Natural killer cell (primary cell): ENCODE measurements at places on chromosomes 3 and 15. TPM values are rescaled to one million over a fixed set of nuclear protein-coding genes. Genes with fewer than 3 reads are reported as not detected.

DNA sequence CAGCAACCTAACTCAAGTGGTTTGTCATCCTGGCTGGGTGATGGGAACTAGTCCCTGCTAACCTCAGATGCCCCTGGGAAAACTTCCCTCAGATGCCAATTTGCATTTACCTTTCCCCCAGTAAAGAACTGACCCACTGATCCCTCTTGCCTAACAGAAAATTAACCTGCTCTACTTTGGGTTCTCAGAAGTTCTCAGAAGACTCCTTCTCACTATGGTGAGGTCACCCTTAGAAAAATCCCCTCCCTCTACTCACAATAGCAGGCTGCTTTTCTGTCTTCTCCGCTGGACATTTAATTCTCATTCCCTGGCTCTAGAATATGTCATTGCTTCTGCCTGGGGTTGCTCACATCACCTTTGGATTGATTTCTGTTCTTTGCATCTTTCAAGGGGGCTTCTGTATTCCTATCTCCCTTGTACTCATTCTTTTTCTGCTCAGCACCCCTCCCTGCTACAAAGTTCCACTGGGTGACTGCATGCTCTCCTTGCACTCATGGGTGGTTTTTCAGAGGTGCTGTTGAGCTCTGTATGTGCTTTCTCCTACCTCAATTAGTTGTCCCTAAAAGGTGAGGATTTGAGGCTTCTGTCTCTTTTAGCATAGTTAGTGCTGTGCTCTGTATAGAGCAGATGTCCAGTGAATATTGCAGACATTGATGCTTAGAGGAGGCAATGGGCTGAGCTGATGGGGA, 869 bp downstream of the PLA1A start:
- DNase-seq, result no peak

TIMP4 gene
- total RNA-seq, result not detected

GRCh38 chr15:70374096-70374495, 276.4 kb upstream of the TLE3 start:
- DNase-seq, result no peak

GRCh38 chr3:107660306-107660976, 137.7 kb downstream of the BBX start:
- DNase-seq, result no peak

GRCh38 chr3:155646128-155646527, 98.7 kb downstream of the PLCH1 start:
- no peak for DNase-seq

GRCh38 chr3:170713653-170714052, 127.8 kb upstream of the SLC7A14 start:
- DNase-seq, result no peak

DNA sequence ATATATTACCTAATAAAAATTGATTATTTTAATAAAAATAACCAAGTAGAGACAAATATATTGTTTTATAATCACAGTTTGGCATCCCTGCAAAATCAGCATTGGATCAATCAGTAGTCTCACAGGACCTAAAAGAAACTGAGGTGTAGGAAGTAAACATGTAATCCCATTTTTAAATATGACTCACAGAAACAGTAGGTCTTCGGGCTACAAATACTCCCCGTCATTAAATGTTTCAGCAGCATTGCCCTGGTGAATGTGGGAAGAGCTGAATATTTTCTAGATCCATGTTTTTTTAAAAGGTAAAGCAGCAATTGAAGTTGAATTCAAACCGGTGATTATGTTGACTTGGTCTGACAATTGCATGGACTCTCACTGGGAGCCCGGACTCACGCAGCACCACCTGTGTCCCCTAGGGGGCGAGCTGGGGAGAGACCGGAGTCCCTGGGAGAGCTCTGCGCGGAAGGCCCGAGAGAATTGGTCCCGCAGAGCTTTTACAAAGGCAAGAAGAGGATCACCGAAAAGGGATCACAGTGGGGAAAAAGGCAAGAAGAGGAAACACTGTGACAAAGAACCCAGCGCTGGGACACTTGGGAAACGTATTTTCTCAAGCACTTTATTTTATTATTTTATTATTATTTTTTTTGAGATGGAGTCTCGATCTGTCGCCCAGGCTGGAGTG, 17.2 kb upstream of the USP3 start:
- DNase-seq, result peak; percentile 88

LRRIQ4 gene
- total RNA-seq, result not detected

GRCh38 chr3:12932347-12932746, 91.0 kb upstream of the RPL32 start:
- no peak for DNase-seq

GRCh38 chr3:188693435-188693834, 478.3 kb upstream of the TPRG1 start:
- DNase-seq, result no peak

GRCh38 chr15:63322541-63322940, 45.1 kb downstream of the APH1B start:
- DNase-seq, result no peak

DNA sequence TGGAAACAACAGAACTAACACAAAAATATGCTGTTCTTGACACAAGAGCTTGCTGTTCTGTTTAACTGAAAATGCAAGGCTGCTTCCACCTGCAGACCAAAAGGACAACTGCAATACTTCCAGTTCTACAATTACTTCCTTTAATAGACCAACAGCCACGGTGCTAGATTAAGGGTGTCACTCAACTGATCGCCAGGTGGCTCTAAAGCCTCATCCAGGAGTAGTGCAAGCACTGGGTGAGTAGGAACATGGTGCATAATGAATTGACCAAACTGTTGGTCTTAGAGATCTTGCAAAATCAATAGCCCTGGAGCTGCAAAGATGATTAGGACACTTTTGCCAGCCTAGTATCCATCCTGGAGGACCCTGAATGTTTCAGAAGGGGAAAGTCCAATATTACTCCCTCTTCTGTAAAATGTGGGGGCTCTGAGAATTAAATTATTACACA, 3.6 kb upstream of the CLDN16 start:
- peak; percentile 12 for DNase-seq

DNA sequence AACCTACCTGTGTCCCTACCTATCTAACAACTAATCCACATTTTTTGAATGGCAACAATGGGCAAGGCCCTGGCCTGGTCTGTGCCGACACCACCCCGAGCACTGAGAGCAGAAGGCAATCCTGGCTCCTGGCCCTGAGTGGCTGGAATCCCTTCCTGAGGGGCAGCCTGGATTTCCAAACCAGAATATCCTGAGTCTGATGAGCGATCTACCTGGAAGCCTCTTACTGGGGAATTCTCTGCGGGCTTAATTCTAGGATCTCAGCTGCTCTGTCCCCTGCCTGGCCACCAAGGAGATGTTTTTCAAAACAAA, 22.1 kb downstream of the ATP2B2 start:
- no peak for DNase-seq

IL12A gene
- total RNA-seq, result 2.4 TPM

DNA sequence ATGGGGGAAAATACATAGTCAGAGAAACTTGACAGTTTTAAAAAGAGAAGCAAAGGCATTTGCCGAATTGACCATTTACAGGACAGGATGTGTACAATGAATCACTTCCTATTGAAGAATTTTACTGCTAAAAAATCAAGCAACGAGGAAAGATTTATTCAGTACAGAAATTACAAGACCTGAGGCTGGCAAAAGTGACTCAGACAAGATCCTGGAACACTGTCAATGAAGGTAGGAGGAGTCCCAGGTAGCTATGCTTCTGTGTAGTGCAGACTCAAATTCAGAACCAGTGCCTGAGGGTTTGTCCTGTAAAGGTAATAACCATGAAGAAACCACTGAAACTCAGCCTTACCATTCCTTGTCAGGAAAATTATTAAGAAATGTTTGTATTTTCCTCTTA, 120.9 kb downstream of the ZMAT3 start:
- DNase-seq, result no peak

DNA sequence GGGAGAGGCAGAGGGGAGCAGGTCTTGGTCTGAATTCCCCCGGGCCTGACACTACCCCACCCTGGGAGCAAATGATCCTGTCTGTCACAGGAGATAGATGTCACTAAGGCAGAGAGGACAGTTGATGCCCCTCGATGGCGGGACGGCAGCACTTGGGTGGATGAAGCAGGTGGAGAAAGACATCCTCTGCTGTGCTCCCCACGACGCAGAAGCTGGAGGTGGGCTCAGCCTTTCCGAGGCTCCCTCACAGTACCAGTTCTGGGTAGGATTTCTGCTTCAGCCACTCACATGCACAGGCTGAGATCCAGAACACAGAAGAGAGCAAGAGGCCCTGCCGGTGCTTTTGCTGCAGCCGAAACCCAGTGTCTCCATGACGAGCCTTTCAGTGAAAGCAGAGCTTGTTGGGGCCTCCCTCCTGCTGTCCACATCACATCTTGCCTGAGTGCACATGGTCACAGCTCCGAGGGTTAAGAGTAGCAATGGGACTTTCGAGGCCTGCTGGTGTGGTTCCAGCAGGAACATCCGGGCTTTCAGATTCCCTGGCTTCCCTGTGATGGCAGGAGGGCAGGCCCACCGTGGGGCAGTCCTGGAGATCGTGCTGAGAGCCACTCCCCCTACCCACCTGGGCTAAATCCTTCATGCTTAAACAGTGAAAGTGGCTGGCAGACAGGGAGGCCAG, 107.3 kb upstream of the PRR20G start:
- no peak for DNase-seq

- no peak for DNase-seq
Measured at GRCh38 chr3:176584413-176585176, 612.7 kb downstream of the TBL1XR1 start.

GOLGA6B gene
- total RNA-seq, result not detected

ARPP19 gene
- 110 TPM for total RNA-seq

GRCh38 chr3:50617096-50617791, at the start of gene MAPKAPK3:
TSS of gene MAPKAPK3 (plus strand) at chr3:50617151. CDS start at chr3:50617566, 415 bp downstream.
- DNase-seq, result peak; percentile 40

- no peak for DNase-seq
Measured at GRCh38 chr3:55795746-55796145, 308.6 kb upstream of the WNT5A start.

DNAJA4 gene
- 23.2 TPM for total RNA-seq

DNA sequence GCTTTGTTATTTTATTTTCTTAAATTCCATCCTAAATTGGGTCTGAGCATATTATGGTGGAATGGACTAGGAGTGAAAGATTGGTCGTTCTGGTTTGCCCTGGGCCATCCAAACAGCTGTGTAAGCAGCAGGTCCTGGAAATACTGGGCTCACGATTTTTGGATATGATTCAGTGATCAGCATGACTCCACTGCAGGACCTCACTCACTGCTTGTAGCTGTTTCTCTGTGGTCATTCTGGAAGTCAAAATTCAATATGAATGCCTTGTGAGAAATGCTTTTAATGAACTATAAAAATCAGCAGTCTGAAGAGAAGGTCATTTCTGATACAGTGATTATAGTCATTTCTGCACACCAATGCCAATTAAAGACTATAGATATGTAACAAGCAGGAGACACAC, 185.0 kb downstream of the RBMS3 start:
- DNase-seq, result no peak

KBTBD13 gene
- not detected for total RNA-seq

BCL2A1 gene
- total RNA-seq, result 16.5 TPM

DNA sequence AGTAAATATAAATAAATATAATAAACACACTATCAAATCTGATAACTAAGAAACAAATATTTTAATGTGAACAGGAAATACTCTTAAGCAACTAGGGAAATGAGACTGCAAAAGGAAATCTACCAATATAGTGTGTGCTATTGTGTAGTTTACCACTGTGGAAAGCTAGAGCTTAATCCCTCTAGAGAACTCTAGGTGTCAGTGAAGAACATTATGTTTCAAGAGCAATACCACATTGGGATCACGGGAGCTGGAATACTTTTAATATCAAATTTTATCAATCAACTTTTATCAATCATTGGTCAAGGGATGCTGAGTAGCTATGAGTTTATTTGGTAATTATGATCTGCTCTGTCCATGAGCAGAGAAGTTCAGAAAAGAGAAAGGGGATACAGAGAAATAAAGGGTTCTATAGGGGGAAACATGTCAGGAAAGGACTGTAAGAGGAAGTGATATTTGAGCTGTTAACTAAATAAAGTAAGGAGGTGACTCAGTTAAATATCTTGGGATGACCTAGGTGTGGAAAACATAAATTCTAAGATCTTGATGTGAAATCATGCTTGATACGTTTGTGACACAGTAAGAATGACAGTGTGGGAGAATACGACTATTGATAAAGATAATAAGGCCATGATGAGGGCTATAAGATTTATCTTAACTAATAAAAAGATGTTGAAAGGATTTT, 762.2 kb upstream of the ALCAM start:
- DNase-seq, result no peak

MUSTN1 gene
- 6.8 TPM for total RNA-seq

DNA sequence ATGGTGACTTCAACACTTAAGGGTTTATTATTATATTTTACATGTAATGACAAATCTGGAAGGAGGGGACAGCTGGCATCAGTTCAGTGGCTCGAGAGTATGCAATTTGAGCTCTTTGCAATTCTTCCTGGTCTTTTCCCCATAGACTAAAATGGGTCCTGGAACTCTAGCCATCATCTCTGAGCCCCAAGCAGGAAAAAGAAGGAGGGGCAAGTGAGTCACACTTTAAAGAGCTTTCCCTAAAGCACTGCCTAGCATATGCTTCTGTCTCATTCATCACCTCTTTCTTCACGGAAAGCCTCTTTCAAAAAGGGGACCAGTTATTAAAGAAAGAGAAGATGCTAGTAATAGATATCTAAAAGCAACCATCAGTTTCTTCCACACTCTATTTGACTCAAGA, 466.3 kb downstream of the ZIC1 start:
- no peak for DNase-seq

GOLGA8J gene
- total RNA-seq, result 1.2 TPM
